ENCODE measurements at places on chromosomes 4 and X.

DNA sequence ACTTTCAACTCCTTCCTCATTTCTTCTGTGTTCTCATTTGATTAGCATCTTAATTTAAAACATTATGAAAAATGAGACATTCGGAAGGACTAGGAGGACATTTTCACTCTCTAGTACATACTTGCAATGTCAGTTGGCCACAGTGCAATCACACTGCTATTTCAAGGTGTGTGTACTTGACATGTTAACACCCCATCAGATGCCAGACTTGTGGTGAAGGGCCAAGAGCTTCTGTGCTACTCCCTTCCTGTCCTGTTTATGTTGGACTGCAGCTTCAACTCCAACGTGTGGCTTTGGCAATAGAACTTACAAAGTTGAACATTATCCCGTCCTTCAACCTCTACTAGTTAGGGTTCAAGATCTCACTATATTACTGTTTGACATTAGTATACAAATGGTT is 221.0 kb downstream of the PALLD start:
- DNase-seq, result no peak

GRCh38 chrX:5306654-5307121 is 922.0 kb downstream of the NLGN4X start:
- no peak for DNase-seq

DNA sequence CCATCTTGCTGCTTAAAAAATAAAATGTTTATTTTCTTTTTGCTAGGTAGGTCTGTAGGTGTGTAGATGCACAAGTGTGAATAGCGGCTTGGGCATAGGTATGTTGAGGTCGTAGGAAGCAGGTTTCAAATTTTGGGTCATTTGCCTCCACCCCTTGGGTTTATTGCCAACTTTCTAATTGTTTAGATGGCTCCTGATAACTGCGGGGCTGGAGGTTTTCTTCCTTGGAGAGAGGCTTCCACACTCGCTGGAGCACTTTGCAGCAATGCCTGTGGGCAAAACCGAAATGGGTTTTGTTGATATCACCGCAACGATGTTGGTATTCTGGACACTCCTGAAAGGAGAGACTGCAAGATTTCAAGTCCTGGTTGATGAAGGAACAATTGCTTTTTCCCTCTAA is 3.9 kb upstream of the POU4F2 start:
- DNase-seq, result no peak

GRCh38 chr4:86892636-86892960 is 376 bp upstream of the C4orf36 start:
- DNase-seq, result no peak

- no peak for DNase-seq
These were observed 21.0 kb upstream of the FMR1 start for GRCh38 chrX:147890756-147891155.

GRCh38 chrX:39705290-39705689 is 392.5 kb downstream of the BCOR start:
- DNase-seq, result no peak

DNA sequence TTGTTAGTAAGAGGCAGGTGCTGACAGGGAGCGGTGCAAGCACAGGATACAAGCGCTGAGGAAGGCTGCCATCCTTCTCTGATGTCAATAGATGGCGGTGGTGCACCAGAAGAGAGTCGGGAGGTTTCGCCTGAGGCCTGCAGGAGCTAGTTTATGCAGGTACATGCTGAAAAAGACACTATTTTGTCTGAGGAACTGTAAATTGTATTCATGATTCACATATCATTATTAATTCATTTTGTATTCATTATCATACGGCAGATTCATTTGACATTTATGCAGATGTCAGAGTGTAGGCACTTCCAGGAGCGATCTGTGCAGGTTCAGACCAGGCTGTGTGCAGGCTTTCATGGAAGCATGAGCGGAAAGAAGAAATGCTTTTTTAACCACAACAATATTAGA is 824.0 kb downstream of the STIM2 start:
- no peak for DNase-seq

DNA sequence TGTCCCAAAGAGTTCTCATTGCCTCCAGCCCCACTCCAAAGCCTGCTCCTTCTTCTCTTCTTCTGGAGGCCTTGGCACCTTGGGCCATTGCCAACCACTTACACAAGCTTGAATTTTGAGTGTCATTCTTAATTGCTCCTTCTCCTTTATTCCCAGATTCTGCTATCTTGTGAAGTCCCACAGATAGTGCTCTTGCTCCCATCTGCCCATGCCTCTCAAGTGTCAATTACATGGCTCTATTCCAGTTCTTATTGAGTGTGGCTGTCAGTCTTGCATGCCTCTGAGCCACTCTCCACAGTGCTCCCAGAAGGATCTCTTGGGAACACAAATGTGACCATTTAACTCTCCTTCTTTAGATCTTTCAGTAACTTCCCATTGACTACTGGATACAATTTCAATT is 117.3 kb upstream of the SFRP2 start:
- no peak for DNase-seq

DNA sequence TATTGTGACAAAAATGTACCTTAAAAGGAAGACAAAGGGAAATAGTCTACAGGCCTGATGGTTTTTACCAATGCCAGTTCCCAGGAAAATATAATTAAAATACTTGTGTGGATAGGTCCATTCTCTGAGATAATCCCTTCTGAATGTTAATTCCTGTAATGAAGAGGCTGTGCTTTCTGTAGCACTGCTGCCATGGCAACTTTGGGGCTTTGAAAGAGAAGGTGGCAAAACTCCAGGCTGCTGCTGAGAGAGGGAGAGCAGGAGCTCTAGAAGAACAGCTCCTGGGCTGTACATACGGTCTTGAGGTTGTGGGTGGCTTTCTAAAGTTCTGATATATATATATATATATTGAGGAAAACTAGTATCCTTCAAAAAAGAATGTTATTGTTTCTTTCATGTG is 125.4 kb downstream of the PDLIM5 start:
- no peak for DNase-seq

DNA sequence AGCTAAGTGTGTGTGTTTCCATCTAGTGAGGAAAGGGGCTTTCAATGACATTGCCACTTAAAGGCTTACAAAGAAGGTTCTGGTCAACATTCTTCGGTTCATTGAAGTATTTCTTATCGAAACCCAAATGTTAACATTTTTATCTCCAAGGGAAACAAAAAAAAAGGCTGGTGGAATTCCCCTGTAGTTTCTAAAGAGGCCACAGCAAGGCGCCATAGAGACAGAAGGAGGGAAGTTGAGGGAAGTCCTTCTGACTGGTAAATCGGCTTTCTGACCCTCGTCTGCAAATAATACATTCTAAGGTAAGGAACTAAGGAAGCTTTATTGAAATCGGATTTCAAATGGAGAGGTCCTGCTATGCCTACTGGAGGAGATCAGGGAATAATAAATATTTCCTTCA is 1.7 kb upstream of the ZFP42 start:
- no peak for DNase-seq

- DNase-seq, result no peak
These were observed 66.2 kb downstream of the RRAGB start for GRCh38 chrX:55783723-55784122.

- no peak for DNase-seq
These were observed 53.0 kb upstream of the DAPP1 start for GRCh38 chr4:99763635-99764101.

DNA sequence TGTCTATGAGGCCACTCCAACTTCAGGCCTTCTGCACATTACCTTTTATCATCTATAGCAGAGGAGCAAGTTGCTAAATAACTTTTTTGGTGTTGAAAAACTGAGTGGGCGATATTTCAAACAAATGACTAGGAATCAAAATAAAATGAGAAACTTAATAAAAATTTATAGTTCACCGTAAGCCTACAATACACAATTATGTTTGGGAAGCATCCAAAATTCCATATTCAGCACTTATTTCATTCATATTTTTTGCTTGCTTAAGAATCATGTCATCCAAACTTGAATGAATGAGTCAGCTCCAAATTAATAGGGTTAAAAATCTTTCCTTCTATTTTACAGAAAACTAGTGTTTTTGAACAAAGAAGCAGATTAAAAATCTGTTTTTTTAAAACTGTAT is 119.1 kb downstream of the SH3RF1 start:
- no peak for DNase-seq

DNA sequence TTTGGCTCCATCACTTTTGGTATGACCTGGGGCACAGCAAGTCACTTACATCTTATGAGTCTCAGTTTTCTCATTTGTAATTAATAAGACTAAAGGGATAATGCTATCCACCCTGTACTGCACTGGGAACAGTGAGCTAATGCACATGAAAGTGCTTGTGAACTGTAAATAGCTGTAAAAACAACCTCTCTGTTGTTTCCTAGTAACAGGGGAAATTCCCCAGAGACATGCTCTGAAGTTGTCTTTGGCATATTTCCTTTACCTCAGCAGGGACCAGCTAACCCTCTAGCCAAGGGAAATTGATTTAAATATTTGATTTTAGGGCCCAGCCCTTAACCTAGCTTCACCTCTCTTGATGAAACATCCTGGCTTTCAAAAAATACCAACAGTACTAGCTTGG is 6.1 kb upstream of the CYSLTR1 start:
- no peak for DNase-seq

DNA sequence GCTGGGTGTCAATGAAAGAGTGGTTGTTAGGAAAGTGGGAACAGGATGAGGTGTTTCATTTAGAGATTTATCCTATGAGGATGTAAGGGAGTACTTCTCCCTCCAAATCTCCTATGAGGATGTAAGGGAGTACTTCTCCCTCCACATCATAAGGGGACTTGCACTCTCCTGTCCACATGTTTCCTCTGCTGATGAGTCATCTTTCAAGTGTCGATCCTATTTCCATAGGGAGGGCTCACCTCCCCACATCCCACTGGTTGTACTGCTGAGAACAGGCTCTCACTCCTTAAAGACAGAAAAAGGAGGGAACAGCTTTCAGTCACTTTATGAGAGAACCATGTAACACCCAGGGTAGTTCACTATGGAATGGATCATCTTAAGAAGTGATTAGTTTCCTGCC is 65.0 kb downstream of the INPP4B start:
- no peak for DNase-seq

DNA sequence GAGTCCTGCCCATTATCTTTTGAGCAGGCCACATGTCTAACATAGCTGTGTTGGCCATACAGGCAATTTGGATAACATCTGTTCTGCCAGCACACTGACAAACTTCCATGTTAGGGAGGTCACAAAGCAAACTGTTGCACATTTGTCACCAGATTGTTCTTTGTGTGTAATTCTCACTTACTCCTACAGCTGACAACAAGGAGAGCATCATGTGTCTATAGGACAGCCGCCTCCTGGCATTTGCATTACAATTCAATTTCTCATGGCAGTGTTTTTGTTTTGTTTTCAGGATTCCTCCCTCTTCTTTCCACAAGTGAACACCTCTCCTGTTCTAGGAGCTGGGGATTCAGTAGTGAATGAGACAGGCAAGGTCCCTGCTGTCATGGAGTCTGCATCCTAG is 94.3 kb upstream of the LEF1 start:
- no peak for DNase-seq

- no peak for DNase-seq
These were observed 168.4 kb downstream of the KCNIP4 start for GRCh38 chr4:21780148-21780547.

DNA sequence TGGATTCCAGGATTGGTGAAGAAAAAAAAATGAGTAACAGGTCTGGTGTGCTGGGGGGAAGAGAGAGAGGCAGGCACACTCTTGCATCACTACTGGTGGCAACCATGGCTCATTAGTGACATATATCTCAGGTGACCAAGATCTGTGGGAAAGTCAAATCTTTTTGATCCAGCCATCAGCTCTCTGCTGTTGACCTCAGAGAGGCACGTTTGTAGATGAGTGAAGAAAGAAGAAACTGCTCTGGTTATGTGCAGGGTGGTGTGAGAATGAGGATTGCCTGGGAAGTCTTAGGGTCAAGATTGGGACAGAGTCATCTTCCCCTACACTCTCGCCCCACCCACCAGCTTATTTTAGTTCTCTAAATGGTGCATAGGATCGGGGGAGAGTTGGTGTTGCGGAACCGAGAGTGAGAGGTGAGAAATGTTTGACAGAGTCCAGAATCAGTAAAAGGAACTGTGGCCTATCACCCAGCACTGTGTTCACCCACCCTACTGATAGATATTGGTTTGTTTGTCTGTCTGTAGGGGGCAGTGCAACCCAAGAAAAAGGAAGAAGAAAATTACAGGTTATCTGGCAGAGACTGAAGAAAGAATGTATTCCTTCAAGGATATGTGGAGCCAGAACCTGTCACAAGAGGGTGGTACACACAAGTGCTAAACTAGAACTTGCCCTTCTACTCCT is 21.9 kb downstream of the ARMCX6 start:
- no peak for DNase-seq

DNA sequence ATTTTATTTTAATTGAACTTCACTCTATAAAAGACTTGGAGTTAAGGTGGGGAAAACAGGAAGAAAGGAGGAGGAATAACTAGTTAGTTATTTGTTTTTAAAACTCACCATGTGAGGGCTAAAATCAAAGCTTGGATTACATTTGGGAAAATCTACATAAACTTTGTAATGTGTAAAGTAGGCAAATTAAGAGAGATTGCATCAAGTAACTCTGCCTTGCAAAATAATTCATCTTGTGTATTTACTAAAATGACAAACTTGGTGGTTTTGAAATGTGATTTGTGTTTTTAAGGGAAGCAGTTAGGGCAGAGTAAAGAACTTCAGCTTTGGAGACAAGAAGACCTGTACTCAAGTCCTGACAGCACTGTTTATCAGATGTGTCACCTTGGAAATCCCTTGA is 43.3 kb upstream of the RASSF6 start:
- DNase-seq, result no peak

DNA sequence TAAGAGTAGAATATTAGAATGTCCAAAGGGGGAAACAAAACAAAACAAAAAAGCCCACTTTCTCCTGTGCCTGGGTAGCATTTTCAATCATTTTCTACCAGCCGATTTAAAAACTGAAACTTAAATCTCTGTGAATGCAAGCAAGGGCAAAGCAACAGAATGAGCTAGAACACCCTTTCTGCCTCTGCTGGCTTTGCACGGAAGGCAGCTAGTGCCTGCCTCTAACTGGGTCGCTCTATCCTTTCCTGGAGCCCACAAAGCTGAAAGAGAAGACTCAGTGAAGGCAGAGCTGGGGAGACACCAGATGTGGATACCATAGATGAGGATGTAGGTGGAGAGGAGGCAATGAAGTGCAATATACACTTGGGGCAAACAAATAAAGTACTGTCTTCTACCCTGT is 248.9 kb upstream of the TTC29 start:
- DNase-seq, result no peak

GRCh38 chr4:77859256-77859655 is 3.4 kb upstream of the MRPL1 start:
- no peak for DNase-seq

GRCh38 chr4:63620271-63620670 is 789.0 kb downstream of the TECRL start:
- DNase-seq, result no peak

- no peak for DNase-seq
These were observed 52.7 kb downstream of the HTT-AS start for GRCh38 chr4:3021627-3022026.

GRCh38 chr4:56762484-56763250 is 58.8 kb downstream of the SPINK2 start:
- no peak for DNase-seq

Data from chondrocyte (in vitro differentiated cells).